Stimulated activated CD8-positive, alpha-beta memory T cell treated with anti-CD3 and anti-CD28 coated beads, Interleukin-7, amount 100 ng/mL, for 4 hours (primary cell): ENCODE measurements at places on chromosomes 1 and 21.

- DNase-seq: no peak
Measured at GRCh38 chr1:216812966-216813365, 89.7 kb upstream of the ESRRG start.

GRCh38 chr1:236716160-236716559 is 29.9 kb downstream of the ACTN2 start:
- DNase-seq: no peak

GRCh38 chr1:15417059-15417934 is 7.6 kb downstream of the EFHD2 start:
- peak; percentile 75 for DNase-seq

DNA sequence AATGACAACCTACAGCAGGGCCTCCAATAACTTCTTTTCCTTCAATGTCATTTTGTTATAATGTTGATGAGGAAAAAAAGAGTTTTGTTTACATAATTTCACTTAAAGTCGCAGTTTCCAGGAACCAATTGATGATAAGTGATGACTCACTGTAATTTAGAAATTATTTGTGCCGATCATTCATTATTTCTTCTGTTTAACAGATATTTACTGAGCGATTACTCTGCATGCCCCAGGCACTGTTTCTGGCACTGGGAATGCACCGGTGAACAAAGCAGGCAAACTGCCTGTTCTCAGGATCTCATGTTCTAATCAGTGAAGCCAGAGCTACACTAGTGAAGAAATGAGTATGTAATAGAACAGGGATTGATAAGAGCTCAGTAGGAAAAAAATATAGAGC is 403.4 kb downstream of the NTNG1 start:
- no peak for DNase-seq

- DNase-seq: no peak
Measured at GRCh38 chr1:157201767-157202166, 63.6 kb upstream of the ETV3 start.

- DNase-seq: no peak
Measured at GRCh38 chr1:22247527-22248245, 104.8 kb upstream of the WNT4 start.
